Activated CD4-positive, alpha-beta memory T cell treated with anti-CD3 and anti-CD28 coated beads, Interleukin-2, amount 10 ng/mL, durations not matched to agents 7 days and 5 days (primary cell): ENCODE measurements at places on chromosomes 13 and 19. TPM values are rescaled to one million over a fixed set of nuclear protein-coding genes. Genes with fewer than 3 reads are reported as not detected.
A peak's percentile ranks its signal among the peaks of the same experiment; 100 is the strongest.

The CYP4F8 gene
- total RNA-seq: not detected

The CLDN10 gene
- total RNA-seq: not detected

The ANKRD24 gene
- 1.3 TPM for total RNA-seq

The PSG7 gene
- total RNA-seq: not detected

The TNFSF9 gene
- 5.7 TPM for total RNA-seq

The ZNF667 gene
- not detected for total RNA-seq

The PALM3 gene
- total RNA-seq: not detected

The CPB2 gene
- total RNA-seq: not detected

- no peak overlapping the region for H3K27ac ChIP-seq
- peaks cover 7% of the 10 kb centered on the region for H3K4me1 ChIP-seq
- no peak overlapping the region for H3K4me3 ChIP-seq
- H3K27me3 ChIP-seq: no peaks in the 10 kb centered on the region
- no peak for DNase-seq
- no peaks in the 10 kb centered on the region for H3K36me3 ChIP-seq
Measured at GRCh38 chr13:66219506-66219905, 1010.6 kb downstream of the PCDH9 start.

DNA sequence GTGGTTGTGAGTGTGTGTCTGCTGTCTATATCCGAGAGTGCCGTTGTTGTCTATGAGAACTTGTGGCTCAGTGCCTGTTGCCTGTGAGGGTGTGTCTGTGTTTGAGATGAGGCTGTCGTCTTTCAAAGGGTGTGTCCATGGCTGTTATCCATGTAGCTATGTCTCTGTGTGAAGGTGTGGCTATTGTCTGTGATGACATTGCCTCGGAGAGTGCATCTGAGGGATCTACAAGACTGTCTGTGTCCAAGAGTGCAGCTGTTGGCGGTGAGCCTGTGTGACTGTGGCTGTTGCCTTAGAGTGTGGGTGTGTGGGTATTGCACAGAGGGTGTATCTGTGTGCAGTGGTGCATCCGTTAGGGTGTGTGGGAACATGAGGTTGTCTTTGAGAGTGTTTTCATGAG, 4.9 kb downstream of the NUMBL start:
- H3K27ac ChIP-seq: no peak overlapping the region
- peaks cover 6% of the 10 kb centered on the region for H3K36me3 ChIP-seq
- H3K4me1 ChIP-seq: no peaks in the 10 kb centered on the region

DNA sequence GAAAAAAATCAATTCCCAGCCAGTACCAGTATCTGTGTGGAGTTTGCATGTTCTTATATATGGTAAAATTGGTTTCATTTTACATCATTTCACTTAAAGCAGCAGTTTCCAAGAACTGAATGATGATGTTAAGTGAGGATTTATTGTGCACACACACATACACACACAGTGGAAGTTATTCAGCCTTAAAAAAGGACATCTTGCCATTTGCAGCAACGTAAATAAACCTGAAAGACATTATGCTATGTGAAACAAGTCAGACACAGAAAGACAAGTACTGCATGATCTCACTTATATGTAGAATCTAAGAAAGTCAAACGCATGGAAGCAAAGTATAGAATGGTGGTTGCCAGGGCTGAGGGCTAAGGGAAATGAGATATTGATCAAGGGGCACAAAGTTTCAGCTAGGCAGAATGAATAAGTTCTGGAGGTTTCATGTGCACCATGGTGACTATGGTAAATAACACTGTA, 5.3 kb downstream of the SIGLECL1 start:
- peak overlapping the region; percentile 97 for H3K27ac ChIP-seq
- peaks cover 12% of the 10 kb centered on the region for H3K36me3 ChIP-seq
- peak overlapping the region; percentile 51 for H3K4me3 ChIP-seq
- peak; percentile 49 for DNase-seq
- H3K27me3 ChIP-seq: peaks cover 8% of the 10 kb centered on the region

DNA sequence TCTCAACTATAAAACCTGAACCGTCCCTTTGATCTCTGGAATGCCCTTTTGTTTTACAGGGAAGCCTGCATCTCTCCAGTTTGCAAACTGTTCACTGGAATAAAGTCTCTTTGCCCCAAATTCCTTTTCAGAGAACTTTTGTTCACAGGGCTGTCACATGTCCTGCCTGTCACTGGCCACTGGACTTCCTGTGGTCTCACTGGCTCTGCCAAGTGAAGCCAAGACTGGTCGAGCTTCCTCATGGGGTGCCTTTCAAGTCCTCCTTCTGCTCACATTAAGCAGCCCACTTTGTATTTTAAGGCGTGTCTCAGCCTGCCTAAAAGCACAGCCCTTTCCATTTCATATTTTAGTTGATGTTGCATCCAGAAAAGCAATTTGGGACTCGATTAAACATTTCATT, 215.7 kb downstream of the KATNAL1 start:
- H3K27me3 ChIP-seq: peaks cover 2% of the 10 kb centered on the region
- H3K27ac ChIP-seq: no peak overlapping the region
- DNase-seq: no peak
- no peak overlapping the region for H3K4me3 ChIP-seq
- H3K36me3 ChIP-seq: no peaks in the 10 kb centered on the region
- peaks cover 2% of the 10 kb centered on the region for H3K4me1 ChIP-seq

DNA sequence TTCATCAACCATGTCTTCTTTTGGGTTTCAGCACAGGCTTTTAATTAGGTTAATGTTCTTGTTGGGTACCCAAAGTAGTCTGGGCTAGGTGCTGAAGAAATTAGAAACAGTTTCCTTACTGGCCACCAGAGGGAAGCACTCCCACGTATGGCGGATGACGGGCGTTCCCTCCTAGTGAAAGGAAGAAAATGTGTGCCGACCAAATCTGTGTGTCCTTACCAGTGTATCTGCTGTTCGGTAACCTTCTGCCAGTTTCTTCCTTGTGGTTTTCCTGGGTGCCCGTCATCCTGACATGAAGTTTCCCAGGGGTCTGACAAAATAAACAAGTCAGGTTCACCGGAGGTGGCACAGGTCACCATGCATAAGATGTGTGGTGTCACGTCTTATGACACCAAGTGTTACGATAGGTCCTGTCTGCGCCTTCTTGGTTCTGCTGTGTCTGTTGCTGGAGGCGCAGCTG, 6.0 kb upstream of the WDR88 start:
- H3K4me3 ChIP-seq: no peak overlapping the region
- peaks cover 34% of the 10 kb centered on the region for H3K36me3 ChIP-seq
- peak; percentile 60 for DNase-seq
- H3K4me1 ChIP-seq: peaks cover 5% of the 10 kb centered on the region
- H3K27me3 ChIP-seq: no peaks in the 10 kb centered on the region

GRCh38 chr13:37087486-37087885, 18.0 kb downstream of the CSNK1A1L start:
- no peak overlapping the region for H3K4me3 ChIP-seq
- H3K36me3 ChIP-seq: no peaks in the 10 kb centered on the region
- H3K4me1 ChIP-seq: no peaks in the 10 kb centered on the region
- peaks cover under 1% of the 10 kb centered on the region for H3K27me3 ChIP-seq
- no peak for DNase-seq

GRCh38 chr13:114140906-114141250, 8.5 kb upstream of the RASA3 start:
- H3K27ac ChIP-seq: no peak overlapping the region
- peaks cover 8% of the 10 kb centered on the region for H3K36me3 ChIP-seq
- H3K4me3 ChIP-seq: no peak overlapping the region
- DNase-seq: peak; percentile 67
- H3K27me3 ChIP-seq: peaks cover 5% of the 10 kb centered on the region

DNA sequence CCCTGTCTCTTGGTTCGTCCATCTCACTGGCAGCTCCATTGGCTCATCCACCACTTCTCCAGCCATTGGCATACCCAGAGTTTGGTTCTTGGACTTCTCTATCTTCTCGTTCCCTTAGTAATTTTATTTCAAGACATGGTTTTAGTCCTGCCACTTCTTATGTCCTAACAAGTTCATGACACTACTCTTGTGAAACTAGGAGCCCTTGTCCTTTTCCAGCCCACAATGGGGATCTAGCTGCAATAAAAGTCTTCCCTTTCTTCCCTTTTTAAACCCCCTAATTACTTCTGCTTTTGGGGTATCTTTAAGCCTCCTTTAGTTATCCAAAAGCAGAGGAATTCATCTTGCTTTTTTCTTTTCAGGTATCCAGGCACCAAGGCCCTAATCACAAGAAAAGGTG, 2.9 kb upstream of the RCBTB2 start:
- peaks cover 45% of the 10 kb centered on the region for H3K36me3 ChIP-seq
- no peaks in the 10 kb centered on the region for H3K27me3 ChIP-seq
- DNase-seq: no peak

DNA sequence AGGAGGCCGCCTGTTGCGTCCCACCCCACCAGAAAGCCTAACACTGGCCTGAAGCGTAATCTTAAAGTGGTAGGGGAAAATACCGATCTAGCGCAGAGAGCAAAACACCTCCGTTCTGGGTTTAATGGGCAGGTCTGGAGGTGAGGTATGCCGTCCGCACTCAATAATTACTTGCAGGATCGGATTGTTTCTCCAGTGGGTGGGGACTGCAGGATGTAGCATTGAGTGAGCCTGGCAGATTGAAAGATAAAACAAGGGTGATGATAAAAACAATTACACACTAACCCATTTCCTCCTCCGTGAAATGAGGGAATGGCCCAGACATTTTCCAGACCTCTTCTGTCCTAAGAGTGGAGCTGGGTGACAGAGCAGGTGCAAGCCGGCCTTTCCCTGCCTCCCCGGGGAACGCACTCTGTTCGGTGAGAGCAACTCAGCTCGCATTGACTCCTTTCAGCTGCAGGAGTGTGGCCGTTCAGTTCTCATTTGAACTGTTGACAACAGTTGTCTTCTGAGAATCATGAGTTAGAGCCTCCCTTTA, 110.2 kb upstream of the DOCK9 start:
- DNase-seq: no peak
- H3K4me3 ChIP-seq: peak overlapping the region; percentile 94
- H3K27ac ChIP-seq: peak overlapping the region; percentile 97
- H3K4me1 ChIP-seq: peaks cover 33% of the 10 kb centered on the region

DNA sequence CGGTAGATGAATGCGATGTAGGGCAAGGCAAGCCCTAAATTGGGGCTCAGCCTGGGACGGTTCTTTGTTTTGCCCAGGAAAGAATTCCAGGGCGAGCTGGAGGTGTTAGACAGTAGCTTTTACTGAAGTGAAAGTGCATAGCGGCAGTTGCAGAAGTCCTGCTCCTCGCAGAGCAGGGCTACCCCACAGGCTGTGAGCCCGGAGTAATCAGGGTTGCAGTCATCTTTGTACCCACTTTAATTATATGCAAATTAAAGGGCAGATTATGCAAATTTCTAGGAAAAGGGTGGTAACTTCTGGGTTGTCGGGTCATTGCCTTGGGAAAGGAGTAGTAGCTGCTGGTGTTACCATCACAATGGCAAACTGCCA, 30.5 kb downstream of the VAV1 start:
- peaks cover 61% of the 10 kb centered on the region for H3K4me1 ChIP-seq
- no peak for DNase-seq
- peak overlapping the region; percentile 74 for H3K4me3 ChIP-seq
- peaks cover 41% of the 10 kb centered on the region for H3K36me3 ChIP-seq
- peak overlapping the region; percentile 94 for H3K27ac ChIP-seq

DNA sequence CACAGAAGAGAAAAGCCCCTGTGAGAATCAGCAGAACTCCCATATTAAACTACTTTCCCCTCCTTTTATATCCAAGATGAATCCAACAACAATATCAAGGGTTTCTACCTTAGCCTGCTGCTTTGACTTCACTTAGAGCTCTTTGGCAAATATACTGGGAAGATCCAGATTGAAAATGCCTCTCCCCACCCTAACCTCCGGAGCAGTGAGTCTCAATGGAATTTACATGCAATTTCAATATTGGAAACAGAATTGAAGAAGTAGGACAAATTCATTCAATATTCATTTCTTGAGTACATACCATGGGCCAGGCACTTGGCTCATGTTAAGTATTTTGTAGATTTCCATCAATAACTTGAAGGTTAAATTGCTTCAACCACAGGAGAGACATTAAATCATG, 457.4 kb downstream of the TBC1D4 start:
- H3K27me3 ChIP-seq: no peaks in the 10 kb centered on the region
- H3K4me3 ChIP-seq: no peak overlapping the region
- no peak overlapping the region for H3K27ac ChIP-seq
- H3K36me3 ChIP-seq: no peaks in the 10 kb centered on the region
- no peak for DNase-seq

GRCh38 chr13:34431827-34432581, 510.1 kb upstream of the NBEA start:
- no peak overlapping the region for H3K27ac ChIP-seq
- no peaks in the 10 kb centered on the region for H3K36me3 ChIP-seq

DNA sequence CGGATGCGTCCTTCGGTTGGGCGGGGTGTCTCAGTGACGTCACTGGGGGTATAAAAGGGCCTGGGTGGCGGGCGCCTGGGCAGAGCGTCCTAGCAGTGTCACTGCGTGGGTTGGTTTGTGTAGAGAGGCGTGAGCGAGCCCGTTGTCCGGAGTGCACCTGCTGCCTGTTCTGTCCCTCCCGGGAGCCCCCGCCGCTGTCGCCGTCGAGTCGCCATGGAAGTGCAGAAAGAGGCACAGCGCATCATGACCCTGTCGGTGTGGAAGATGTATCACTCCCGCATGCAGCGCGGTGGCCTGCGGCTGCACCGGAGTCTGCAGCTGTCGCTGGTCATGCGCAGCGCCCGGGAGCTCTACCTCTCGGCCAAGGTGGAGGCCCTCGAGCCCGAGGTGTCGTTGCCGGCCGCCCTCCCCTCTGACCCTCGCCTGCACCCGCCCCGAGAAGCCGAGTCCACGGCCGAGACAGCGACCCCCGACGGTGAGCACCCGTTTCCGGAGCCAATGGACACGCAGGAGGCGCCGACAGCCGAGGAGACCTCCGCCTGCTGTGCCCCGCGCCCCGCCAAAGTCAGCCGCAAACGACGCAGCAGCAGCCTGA, 2.9 kb downstream of the IER2 start:
- H3K4me1 ChIP-seq: peaks cover 40% of the 10 kb centered on the region
- H3K4me3 ChIP-seq: peak overlapping the region; percentile 95
- peak overlapping the region; percentile 99 for H3K27ac ChIP-seq
- DNase-seq: peak; percentile 97

DNA sequence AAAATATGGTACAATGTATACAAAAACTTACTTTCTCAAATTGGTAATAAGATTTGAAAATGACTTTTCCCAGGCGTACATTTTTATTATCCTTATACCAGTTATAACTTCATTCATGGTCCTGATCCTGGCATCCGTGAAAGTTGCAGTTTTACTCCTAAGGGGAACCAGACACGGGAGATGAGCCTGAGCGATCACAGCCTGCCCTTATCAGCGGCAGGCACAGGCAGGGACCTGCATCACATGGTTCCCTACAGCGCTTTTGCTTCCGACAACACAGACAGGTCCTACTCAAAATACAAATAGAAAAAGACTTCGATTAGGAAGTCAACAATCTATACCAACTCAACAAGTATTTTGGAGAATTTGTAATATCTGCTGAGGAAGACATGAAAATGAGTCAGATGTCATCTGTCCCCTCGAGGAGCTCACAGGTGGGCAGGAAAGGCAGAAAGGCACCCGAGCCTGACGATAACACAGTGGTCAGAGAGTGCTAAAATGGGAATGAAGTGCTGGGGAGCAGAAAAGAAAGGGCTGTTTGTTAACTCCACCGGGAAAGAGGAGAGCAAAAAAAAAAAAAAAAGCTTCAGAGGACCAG, 93.4 kb downstream of the ABCC4 start:
- no peaks in the 10 kb centered on the region for H3K36me3 ChIP-seq
- no peak overlapping the region for H3K4me3 ChIP-seq
- no peak overlapping the region for H3K27ac ChIP-seq
- H3K27me3 ChIP-seq: no peaks in the 10 kb centered on the region
- no peak for DNase-seq

GRCh38 chr13:94121686-94122085, 357.8 kb downstream of the DCT start:
- H3K27ac ChIP-seq: no peak overlapping the region
- no peak overlapping the region for H3K4me3 ChIP-seq
- H3K27me3 ChIP-seq: peaks cover 4% of the 10 kb centered on the region
- DNase-seq: no peak
